ENCODE measurements at places on chromosomes 7 and 10. TPM values are rescaled to one million over a fixed set of nuclear protein-coding genes. Genes with fewer than 3 reads are reported as not detected.

DNA sequence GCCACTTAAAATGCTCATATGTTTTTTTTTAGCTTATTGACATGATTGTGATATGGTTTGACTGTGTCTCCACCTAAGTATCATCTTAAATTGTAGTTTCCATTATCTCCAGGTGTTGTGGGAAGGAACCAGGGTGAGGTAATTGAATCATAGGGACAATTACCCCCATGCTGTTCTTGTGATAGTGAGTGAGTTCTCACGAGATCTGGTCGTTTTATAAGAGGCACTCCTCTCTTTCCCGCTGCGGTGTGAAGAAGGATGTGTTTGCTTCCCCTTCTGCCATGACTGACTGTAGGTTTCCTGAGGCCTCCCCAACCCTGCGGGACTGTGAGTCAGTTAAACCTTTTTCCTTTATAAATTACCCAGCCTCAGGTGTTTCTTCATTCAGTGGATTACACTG, 80.5 kb upstream of the ETV1 start:
- no peaks in the 10 kb centered on the region for H3K36me3 ChIP-seq
- H3K4me3 ChIP-seq, result no peak overlapping the region
- H3K27ac ChIP-seq, result no peak overlapping the region
- H3K4me1 ChIP-seq, result no peaks in the 10 kb centered on the region
- no peak for DNase-seq

DNA sequence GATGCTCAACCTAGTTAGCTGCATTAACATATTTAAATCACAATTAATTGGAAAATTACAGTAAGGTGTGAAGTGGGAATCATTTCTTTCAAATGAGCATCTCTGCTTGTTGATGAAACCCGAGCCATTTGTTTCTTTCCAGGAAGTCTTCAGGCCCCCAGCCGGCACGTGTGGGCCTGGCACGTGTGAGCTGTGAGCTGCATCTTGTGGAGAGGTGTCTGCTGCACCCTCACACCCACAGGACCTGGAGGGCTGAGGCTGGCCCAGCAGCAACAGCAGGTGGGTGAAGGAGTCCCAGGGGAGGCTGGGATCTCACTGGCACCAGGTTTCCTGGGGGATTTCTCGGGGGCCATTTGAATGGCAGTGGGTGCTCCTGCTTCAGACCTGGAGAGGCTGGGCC, 372.5 kb upstream of the MKI67 start:
- no peak for DNase-seq
- H3K4me1 ChIP-seq, result no peaks in the 10 kb centered on the region
- no peak overlapping the region for H3K4me3 ChIP-seq
- no peak overlapping the region for H3K27ac ChIP-seq

DNA sequence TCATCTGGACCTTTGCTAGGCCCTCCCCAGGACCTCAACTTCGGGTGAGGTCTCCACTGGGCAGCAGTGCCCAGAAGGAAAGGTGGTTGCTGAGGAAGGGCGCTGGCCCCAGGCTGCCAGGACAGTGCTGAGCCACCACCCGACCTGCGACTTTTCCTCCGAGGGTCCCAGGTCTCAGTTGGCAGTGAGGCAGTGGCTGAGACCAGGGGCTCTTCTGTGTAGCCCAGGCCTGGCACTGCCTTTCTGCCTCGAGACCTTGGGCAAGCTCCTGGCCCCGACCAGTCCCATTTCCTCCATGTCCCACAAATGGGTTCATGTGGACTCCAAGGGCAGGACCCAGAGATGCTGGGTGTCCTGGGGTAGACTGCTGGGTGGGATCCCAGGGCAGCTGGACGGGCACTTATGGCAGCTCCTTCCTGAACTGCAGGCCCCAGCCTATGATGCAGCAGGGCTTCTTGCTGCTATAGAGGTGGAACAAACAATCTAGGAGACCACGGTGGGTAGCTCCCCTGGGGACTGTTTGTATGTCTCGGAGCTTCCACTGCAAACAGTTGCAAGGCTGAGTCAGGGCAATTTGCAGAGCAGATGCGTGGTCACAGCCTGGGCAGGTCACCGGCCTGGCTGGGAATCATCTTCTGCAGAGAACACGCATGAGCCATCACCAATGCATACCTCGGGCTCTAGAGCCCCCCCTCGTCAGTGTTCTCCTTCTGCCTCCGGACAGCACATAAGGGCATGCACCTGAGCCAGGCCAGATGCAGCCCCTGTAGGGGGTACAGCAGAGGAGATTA, 17.9 kb upstream of the LRRC18 start:
- H3K27ac ChIP-seq, result no peak overlapping the region
- no peak for DNase-seq
- H3K27me3 ChIP-seq, result peaks cover 2% of the 10 kb centered on the region
- H3K4me1 ChIP-seq, result peaks cover 4% of the 10 kb centered on the region
- no peaks in the 10 kb centered on the region for H3K36me3 ChIP-seq

GRCh38 chr10:131656431-131656841, 244.4 kb upstream of the PPP2R2D start:
- H3K27me3 ChIP-seq, result peaks cover 18% of the 10 kb centered on the region
- H3K27ac ChIP-seq, result no peak overlapping the region
- H3K4me3 ChIP-seq, result no peak overlapping the region
- H3K36me3 ChIP-seq, result no peaks in the 10 kb centered on the region
- no peak for DNase-seq

GRCh38 chr7:127618775-127619174, 833 bp upstream of the PAX4 start:
- no peak for DNase-seq
- H3K4me3 ChIP-seq, result no peak overlapping the region
- no peak overlapping the region for H3K27ac ChIP-seq
- peaks cover 35% of the 10 kb centered on the region for H3K27me3 ChIP-seq
- no peaks in the 10 kb centered on the region for H3K4me1 ChIP-seq
- H3K36me3 ChIP-seq, result no peaks in the 10 kb centered on the region

DNA sequence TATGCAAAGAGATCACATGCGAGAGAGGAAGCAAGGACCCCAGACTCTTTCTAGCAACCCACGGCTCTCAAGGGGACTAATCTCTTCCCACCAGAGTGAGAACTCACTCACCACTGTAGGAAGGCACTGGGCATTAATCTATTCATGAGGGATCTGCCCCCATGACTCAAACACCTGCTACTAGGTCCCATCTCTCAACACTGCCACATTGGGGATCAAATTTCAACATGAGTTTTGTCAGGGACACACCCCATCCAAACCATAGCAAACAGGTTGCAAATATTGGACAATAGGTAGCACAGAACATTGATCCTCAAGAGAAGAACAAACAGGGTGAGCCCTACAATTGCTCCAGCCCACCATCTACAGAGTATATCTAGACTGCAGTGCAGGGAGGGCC, 740.6 kb downstream of the LRMDA start:
- no peaks in the 10 kb centered on the region for H3K4me1 ChIP-seq
- H3K27me3 ChIP-seq, result no peaks in the 10 kb centered on the region
- no peak for DNase-seq
- H3K27ac ChIP-seq, result no peak overlapping the region
- no peak overlapping the region for H3K4me3 ChIP-seq

- DNase-seq, result no peak
- H3K27me3 ChIP-seq, result no peaks in the 10 kb centered on the region
- no peak overlapping the region for H3K4me3 ChIP-seq
- peaks cover 53% of the 10 kb centered on the region for H3K36me3 ChIP-seq
- no peak overlapping the region for H3K27ac ChIP-seq
These were observed 5.8 kb downstream of the FBH1 start for GRCh38 chr10:5895804-5896203.

DNA sequence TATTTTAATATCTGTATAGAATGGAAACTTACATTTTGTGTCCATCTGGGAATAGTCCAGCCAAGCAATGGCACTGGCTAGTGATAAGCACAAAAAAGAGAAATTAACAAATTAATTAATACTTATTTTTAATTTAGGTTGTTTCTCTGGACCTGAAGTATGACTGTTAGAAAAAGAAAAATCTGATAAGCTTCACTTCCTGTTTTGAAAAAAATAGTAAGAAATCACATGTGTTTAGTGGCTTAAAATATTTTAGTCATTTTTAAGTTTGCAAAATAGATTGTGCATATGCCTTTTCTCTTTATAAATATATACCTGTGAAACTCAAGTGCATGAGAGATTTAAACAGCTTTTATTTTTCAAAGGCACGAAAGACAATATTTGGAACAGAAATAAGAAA, 50.1 kb upstream of the CREB5 start:
- no peaks in the 10 kb centered on the region for H3K27me3 ChIP-seq
- no peaks in the 10 kb centered on the region for H3K4me1 ChIP-seq
- H3K27ac ChIP-seq, result no peak overlapping the region
- no peak overlapping the region for H3K4me3 ChIP-seq
- H3K36me3 ChIP-seq, result no peaks in the 10 kb centered on the region

GRCh38 chr10:25849988-25850387, 84.0 kb upstream of the MYO3A start:
- no peaks in the 10 kb centered on the region for H3K36me3 ChIP-seq
- no peaks in the 10 kb centered on the region for H3K4me1 ChIP-seq
- H3K27me3 ChIP-seq, result no peaks in the 10 kb centered on the region
- no peak overlapping the region for H3K4me3 ChIP-seq
- no peak for DNase-seq
- no peak overlapping the region for H3K27ac ChIP-seq

DNA sequence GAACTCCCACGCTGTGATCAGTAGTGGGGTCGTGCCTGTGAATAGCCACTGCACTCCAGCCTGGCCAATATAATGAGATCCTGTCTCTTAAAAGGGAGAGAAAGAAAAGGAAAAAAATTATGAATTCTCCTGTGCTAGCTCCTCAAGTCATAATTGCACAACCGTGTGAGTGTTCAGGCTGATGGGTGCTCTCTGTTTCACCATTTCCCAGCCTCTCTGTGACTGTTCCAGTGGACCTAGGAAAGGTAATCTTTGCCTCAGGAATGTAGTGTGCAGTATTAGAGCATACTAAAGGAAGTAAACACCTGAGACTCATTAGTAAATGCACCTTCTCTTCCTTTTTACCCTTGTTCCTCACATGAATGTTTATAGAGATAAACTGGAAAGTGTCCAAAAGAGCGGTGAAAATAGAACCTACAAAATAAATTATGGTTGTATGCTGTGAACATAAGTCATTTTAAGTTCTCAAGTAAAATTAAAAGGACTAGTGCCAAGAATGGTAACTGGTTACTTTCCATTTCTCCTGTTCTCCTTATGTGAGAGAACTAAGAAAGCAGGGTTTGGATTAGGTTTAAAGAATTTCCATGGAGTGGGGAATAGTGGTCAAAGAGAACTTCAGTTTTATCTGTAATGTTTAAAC, 42.7 kb downstream of the INPP5F start:
- H3K4me1 ChIP-seq, result no peaks in the 10 kb centered on the region
- no peak overlapping the region for H3K27ac ChIP-seq
- no peaks in the 10 kb centered on the region for H3K27me3 ChIP-seq
- H3K36me3 ChIP-seq, result no peaks in the 10 kb centered on the region
- no peak for DNase-seq

GRCh38 chr7:14691597-14692203, 210.9 kb downstream of the DGKB start:
- no peak overlapping the region for H3K27ac ChIP-seq
- H3K4me3 ChIP-seq, result no peak overlapping the region
- no peaks in the 10 kb centered on the region for H3K27me3 ChIP-seq
- DNase-seq, result peak; percentile 50
- no peaks in the 10 kb centered on the region for H3K4me1 ChIP-seq
- no peaks in the 10 kb centered on the region for H3K36me3 ChIP-seq

GRCh38 chr7:151687523-151688235, 168.0 kb upstream of the RHEB start:
- no peak overlapping the region for H3K4me3 ChIP-seq
- H3K27me3 ChIP-seq, result peaks cover 5% of the 10 kb centered on the region
- H3K27ac ChIP-seq, result peak overlapping the region; percentile 59

DNA sequence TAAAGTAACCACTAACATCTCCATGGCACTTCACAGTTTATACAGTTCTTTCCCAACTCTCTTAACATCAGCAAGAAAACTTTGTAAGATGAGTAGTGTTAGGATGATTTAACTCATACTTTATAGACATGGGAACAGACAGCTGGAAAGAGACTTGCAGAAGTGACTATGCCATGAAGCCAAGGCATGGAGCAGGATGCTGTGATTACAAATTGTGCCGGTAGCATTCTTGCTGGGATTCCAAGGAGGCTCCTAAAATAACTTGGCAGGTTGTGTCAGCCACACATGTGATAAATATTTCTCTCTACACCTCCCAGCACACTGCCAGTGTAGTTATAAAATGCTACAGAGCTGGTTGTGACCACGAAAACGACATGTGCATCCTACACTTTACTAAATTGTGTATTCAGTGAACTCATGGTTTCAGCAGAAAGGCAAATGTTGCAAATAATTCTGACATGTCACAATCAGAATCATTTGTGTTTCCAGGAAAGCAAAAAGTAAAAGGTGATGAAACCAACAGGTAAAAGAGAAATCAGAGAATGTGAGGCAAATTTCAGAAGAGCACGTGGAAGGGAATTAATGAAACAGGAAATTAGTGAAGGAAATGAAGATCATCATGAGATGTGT, 5.6 kb upstream of the CYP3A4 start:
- no peaks in the 10 kb centered on the region for H3K36me3 ChIP-seq
- peaks cover 2% of the 10 kb centered on the region for H3K4me1 ChIP-seq
- no peak overlapping the region for H3K4me3 ChIP-seq
- peak; percentile 25 for DNase-seq

- H3K27me3 ChIP-seq, result no peaks in the 10 kb centered on the region
- no peak overlapping the region for H3K4me3 ChIP-seq
- H3K27ac ChIP-seq, result no peak overlapping the region
- DNase-seq, result no peak
These were observed 14.5 kb downstream of the TUBGCP2 start for GRCh38 chr10:133294189-133294588.

DNA sequence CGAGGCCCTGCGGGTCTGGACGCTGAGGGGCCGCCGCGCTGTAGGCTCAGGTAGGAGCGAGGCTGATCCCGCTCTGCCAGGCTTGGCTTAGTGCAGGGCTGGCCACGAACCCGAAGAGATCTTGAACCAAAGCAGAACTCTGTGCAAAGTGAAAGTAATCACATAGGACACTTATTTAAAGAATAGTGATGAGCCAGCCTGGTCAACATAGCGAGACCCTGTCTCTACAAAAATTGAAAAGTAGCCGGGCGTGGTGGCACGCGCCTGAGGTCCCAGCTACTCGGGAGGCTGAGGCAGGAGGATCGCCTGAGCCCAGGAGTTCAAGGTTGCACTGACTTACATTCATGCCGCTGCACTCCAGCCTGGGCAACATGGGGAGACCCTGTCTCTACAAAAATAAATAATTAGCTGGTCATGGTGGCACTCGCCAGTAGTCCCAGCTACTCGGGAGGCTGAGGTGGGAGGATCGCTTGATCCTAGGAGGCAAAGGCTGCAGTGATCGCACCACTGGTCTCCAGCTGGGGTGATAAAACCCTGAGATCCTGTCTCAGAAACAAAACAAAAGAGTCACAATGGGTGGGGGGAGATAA, 541 bp downstream of the ZSCAN25 start:
- peak overlapping the region; percentile 36 for H3K27ac ChIP-seq
- peaks cover 3% of the 10 kb centered on the region for H3K27me3 ChIP-seq

LIPF gene
- polyA plus RNA-seq, result not detected

UBTD1 gene
- 14.1 TPM for polyA plus RNA-seq

IFIT1B gene
- 0.31 TPM for polyA plus RNA-seq

CALCR gene
- polyA plus RNA-seq, result 5.1 TPM

ATP6V1F gene
- 123 TPM for polyA plus RNA-seq

OR6B1 gene
- not detected for polyA plus RNA-seq

SH2D4B gene
- polyA plus RNA-seq, result 0.13 TPM

RNLS gene
- 2.0 TPM for polyA plus RNA-seq

C10orf53 gene
- polyA plus RNA-seq, result not detected

MBLAC1 gene
- 1.4 TPM for polyA plus RNA-seq

C10orf143 gene
- polyA plus RNA-seq, result 2.7 TPM

GSDME gene
- polyA plus RNA-seq, result 7.6 TPM

Measured in muscle of leg (tissue), 16 donors.